ENCODE measurements at places on chromosomes 6 and 20.
A peak's percentile ranks its signal among the peaks of the same experiment; 100 is the strongest.

- DNase-seq, result no peak
These were observed 19.7 kb upstream of the HTR1B start for GRCh38 chr6:77482981-77483380.

GRCh38 chr6:131387562-131388447 is 185.2 kb upstream of the ARG1 start:
- DNase-seq, result no peak

DNA sequence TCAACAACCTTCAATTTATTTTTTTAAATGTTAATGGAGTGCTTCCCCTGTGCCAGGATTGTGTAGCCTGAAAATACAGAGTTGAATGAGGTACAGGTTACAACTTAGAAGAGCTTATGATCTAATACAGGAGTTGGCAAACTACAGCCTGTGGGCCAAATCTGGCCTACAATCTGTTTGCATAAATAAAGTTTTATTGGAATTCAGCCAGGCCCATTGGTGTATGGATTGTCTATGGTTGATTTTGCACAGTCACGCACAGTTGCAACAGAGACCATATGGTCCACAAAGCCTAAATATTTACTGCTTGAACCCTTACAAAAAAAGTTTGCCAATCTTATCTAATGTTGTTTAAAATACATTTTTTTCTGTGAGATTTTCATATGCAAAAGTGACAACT is 177.3 kb upstream of the CCN2 start:
- DNase-seq, result no peak

DNA sequence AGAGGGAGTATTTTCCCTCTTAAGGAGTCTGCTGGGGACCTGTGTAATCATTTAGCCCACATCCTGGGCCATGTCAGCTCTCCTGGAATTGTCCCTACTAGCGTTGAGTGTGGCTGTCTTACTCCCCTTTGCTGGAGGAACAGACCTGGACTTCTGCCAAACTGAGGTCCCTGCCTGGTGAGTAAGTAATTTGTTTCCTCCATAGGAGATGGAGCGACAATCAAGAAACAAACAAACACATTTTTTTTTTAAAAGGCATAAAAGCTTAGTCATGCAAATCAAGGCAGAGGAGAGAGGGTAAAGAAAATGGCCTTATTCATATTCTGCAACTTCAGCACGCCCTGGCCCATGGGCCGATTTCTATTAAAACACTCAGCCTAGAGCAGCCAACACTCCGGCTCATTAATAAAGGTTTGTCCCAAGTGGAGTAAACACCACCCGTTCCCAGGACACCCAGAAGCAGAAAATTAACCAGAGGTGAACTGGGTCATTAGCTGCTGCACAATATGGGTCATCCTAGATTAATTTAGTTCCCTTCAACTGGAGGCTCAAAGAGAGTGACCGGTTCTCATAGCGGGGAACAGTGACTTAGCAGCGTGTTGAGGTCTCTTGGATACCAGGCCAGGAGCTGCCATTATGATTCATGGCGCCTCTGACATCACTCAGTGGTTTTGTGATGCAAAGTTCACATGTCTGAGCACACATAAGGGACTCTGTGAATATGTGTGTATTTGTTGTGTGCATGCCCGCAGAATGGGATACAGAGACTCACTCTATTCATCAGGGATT is 165.0 kb upstream of the SULF2 start:
- DNase-seq, result no peak

DNA sequence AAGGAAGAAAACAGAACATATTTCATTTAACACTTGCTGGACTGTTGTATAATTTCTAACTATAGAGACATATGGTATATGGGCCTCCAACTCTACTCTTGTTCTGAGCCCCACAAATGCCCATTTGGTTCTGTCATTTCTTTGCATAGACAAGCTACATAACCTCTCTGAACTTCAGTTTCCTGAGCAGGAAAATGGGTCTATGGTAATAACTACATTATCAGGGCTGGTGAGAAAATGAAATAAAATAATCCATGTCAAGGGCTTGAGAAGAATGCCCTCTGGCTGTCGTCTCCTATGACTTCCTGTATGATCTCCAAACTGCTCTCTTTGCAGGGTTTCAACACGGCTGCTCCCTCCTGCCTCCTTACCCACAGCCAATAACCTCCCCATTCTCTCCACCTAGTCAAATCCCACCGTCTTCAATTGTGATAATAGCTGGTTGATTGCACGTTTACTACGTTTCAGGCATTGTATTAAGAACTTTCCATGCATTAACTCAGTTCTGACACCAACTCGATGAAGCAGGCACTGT is 12.0 kb downstream of the ZCCHC3 start:
- DNase-seq, result no peak

DNA sequence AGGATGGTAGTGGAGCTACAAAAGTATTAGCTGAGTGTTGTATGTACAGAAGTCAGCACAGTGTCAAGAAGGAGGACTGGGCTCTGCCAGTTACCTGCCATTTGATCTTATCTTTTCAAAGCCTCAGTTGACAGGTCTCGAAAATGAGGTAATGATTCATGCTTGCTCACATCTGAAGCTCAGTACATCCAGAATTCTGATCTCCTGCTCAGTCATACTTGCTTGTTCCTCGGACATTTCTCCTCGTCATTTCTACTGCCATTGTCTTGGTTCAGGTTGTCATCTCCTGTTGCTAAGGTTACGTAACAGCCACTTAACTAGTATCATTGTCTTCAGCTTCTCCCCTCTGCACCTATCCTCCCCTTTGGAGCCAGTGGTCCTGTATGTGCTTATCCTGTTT is 89.5 kb downstream of the SLX4IP start:
- DNase-seq, result no peak

DNA sequence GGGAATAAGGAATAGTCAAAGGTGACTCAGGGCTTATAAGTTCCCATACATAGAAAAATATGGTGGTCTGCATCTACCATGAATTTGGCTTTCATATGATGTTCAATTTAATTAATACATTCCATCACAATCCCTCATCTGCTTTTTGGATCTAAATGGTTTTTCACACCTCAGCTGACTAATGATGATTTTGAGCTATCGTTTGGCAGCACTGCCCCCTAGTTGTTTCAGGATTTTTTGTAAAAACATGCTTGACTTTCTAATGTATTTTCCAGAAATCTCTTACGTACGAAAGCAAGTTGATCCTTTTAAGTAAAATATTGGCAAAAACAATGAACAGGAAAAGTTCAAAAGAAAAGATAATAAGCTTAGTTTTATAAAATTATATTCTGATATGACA is 408.6 kb upstream of the ADGRB3 start:
- no peak for DNase-seq

GRCh38 chr6:95487817-95488216 is 89.5 kb upstream of the MANEA start:
- no peak for DNase-seq

DNA sequence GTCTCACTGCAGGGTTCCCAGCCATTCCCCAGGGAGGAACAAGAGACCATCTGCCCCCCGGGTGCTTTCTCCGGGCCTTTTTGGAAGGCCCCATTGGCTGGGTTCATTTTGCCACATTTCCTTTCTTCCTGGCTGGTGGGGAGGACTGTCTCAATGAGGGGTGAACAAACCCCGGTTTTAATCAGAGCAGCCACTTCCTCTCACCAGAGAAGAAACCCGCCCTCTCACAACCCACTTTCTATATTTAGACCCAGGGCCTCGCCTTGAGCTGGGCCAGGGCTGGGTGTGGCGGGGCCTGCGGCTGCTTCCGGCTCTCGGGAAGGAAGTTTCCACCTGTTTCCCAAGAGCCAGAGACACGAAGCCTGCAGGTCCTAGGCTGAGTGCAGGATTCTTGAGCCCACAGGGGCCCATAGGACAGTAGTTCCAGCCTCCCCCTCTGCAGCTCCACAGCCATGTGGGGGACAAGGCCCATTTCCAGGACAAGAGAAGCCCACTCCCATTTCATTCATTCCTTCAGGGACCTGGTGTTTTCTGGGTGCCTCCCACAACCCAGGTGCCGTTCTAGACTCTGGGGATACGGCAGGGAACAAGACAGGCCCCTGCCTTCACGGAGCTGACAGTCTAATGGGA is 41.8 kb downstream of the RBM38 start:
- DNase-seq, result peak; percentile 87

DNA sequence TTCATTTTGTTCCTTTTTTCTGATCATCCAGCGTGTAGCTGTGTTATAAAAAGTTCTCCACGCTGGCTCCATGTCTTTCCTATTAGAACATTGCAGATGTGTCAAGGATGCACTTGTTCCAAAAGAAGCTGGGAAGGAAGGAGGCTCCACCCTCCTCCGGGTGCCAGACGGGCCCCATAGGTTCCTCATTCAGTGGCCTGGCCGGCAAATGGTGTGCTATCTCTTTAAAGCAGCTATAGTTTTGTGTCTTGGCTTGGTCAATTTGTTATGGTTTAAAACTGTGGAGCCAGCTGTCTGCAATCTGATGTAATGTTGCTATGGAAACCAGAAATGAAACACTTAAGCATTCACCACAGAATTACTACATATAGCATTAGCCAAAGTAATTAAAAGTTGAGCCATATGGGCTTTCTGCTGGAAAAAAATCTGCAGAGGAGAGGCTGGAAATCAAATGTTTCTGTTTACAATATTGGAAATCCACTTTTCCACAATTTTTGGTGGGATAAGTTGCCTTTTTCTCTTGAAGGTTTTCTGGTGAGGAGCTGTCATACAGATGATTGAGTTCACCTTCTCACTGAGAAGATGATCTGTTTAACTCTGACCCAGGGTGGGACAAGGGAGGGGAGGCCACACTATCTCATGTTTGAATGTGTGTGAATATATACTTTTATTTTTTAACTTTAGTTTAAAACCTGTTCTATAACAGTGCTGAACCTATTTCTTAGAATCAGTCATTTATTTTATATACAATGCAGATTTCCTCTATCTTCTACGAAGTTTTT is 167.4 kb downstream of the SASH1 start:
- no peak for DNase-seq

- DNase-seq, result no peak
These were observed 37.9 kb downstream of the PLG start for GRCh38 chr6:160739955-160740354.

GRCh38 chr20:19828232-19828631 is 70.2 kb downstream of the RIN2 start:
- peak; percentile 78 for DNase-seq

DNA sequence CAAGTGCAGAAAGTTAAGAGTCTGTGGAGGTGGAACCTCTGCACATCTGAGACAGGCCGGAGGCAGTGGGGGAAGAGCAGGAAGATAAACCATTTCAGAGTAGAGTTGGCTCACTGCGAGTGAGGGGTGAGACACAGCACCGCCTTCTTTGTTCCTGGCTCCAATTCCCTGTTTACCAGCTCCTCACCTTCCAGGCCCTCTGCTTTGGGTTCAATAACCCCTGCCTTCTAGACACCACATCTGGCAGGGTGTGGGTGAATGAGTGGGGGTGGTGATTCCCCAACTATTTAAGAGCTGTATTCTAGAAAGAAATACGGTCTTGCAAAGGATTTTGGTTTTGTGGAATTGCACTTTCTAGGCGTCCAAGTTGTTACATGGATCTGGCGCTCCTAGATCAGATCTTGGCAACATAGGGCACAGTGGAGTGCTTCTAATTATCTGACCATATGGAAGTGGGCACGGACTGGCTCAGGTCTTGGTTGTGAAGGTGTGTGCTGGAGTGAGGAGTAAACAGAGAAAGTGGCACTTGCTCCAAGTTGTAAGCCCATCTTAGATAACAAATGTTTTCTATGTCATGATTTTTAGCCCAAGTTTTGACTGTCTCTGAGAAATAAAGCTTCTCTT is 141.6 kb upstream of the NRN1 start:
- no peak for DNase-seq

DNA sequence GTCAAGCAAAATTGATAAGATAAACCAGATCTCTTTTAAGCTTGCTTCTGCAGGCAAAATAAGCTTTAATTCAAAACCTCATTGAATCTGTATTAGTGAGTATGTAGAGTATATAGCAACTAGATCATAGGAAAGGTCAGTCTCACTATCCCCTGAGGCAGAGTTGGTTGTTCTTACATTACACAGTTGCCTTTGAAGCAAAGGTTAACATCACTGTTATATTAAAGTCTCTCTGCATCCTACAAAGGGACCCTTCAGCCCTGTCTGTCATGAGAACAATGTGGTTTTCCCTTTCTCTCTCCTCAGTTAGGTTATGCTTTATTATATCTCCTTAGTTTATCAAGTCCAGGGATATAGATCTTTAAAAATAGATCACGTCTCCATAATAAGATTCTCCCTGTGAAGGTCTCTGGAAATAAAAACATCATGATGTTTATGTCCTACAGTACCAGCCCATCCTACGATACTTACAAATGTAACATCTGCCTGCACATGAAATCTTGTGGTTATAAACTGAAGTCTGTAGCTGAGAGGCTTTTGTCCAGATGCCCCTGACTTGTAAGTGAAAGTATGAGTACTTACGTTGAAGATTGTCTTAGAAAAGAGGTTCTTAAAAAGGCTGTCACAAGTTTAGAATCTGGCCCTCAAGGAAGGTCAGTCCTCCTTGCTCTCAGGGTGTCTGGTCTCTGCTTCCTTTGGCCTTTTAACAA is 103.6 kb downstream of the VIP start:
- DNase-seq, result no peak

GRCh38 chr6:14501914-14502313 is 384.3 kb downstream of the CD83 start:
- DNase-seq, result no peak
